Activated CD4-positive, alpha-beta T cell treated with anti-CD3 and anti-CD28 coated beads, Interleukin-2, amount 50 U/mL, for 16 hours (primary cell): ENCODE measurements at places on chromosomes 7 and 10.
A peak's percentile ranks its signal among the peaks of the same experiment; 100 is the strongest.

DNA sequence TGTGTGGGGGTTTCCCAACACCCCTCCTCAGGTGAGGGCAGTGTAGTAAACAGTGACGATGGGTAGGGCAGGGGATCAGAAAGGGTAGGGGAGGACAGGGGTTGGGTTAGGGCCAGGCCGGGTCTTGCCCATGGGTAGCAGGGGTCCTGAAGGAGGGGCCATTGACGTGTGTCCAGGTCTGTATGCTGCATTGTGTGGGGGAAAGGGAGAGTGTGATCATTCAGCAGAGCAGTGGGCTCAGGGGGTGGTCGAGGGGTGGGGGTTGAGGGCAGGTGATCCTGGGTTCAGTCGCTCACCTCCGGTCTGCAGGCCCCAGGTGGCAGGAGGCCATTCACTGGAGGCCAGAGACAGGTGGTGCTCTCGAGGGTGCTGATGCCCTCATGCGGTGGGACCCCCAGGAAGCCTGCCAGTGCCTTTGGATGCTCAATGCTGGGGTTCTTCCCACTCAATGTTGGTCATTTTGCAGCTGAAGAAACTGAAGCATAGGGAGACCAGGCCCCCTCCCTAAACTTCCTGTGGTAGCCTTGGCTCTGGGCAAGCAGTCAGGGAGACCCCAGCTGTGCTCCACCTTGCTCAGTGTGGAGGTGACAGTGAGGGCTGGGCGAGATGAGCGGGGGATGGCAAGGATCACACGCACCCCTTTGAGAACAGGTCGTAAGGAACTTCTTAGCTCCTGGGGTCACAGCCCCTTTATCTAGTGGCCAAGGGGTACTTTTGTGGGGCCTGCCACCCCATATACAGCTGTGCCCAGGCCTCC, 48.8 kb upstream of the CAMK2B start:
- DNase-seq = no peak

GRCh38 chr7:35593899-35594298, 101.0 kb downstream of the HERPUD2 start:
- peak; percentile 16 for DNase-seq

- DNase-seq = no peak
Measured at GRCh38 chr7:33534833-33535232, 370.5 kb upstream of the BMPER start.

- DNase-seq = no peak
Measured at GRCh38 chr7:151178831-151179230, 8.2 kb downstream of the ASB10 start.

- no peak for DNase-seq
Measured at GRCh38 chr7:181738-182137, 10.6 kb upstream of the FAM20C start.

DNA sequence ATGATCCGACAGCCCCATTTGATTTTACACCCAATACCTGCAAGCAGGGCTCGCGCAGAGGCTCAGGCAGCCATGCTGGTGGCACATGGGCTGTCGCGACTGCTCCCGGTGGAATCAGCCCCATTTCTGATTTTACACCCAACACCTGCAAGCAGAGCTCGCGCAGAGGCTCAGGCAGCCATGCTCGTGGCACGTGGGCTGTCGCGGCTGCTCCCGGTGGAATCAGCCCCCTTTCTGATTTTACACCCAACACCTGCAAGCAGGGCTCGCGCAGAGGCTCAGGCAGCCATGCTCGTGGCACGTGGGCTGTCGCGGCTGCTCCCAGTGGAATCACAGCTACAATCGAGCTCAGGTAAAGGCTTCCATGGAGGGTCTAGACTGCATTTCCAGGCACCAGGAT, 244.1 kb downstream of the PTPRN2 start:
- no peak for DNase-seq

GRCh38 chr10:101818872-101819633, 809 bp upstream of the OGA start:
- DNase-seq = no peak

- no peak for DNase-seq
Measured at GRCh38 chr7:37109016-37109683, 339.5 kb downstream of the ELMO1 start.

DNA sequence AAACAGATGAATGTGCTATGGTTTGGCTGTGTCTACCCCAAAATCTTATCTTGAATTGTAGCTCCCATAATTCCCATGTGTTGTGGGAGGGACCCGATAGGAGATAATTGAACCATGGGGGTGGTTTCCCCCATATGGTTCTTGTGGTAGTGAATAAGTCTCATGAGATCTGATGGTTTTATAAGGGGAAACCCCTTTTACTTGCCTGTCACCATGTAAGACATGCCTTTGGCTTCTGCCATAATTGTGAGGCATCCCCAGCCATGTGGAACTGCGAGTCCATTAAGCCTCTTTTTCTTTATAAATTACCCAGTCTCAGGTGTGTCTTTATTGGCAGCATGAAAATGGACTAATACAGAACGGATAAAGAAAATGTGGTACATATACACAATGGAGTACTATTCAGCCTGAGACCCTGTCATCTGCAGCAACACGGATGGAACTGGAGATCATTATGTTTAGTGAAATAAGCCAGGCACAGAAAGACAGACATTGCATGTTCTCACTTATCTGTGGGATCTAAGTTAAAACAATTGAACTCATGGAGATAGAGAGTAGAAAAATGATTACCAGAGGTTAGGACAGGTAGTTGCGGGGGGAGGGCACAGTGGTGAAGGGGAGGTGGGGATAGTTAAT, 587.6 kb upstream of the NRP1 start:
- no peak for DNase-seq

- no peak for DNase-seq
Measured at GRCh38 chr10:131978851-131979250, 2.9 kb downstream of the BNIP3 start.

DNA sequence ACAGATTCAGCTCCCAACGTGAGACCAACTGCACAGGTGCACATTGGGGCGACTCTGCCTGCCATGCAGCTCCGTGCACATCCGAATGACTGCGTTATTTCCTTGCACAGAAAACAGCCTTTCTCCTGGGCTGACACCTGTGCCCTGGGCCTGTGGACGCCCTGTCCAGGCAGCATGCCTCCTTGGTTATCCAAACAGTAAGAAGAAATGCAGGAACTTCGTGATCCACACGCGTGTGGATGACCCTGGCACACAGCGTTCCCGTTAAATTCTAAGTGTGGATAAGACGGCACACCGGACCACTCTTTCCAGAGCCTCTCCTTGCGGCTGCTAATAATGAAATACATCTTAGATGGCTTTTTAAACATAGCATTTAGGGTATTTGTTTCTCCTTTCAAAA, 39.6 kb downstream of the NKX6-2 start:
- no peak for DNase-seq

- DNase-seq = no peak
Measured at GRCh38 chr10:92894081-92894655, 45.8 kb downstream of the EXOC6 start.

GRCh38 chr10:132383751-132384196, 13.2 kb upstream of the PWWP2B start:
- no peak for DNase-seq

DNA sequence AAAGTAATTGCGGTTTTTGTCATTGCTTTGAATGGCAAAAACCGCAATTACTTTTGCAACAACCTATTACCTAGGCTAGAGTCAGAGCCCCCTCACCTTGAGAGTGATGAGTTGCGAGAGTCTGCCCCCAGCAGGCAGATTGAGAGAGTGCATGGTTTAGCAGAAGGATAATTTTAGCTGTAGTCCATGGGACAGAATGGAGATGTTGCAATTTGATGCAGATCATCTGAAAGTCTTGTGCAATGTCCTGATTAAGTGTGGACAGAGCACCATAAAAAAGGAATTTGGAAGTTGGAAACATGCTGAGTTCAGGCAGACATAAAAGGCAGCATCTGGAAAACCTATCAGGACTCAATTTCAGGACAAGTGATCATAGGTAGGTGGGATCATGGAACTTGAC, 48.7 kb downstream of the GPR141 start:
- peak; percentile 28 for DNase-seq

- no peak for DNase-seq
Measured at GRCh38 chr7:37027557-37028341, 303.5 kb upstream of the AOAH start.

DNA sequence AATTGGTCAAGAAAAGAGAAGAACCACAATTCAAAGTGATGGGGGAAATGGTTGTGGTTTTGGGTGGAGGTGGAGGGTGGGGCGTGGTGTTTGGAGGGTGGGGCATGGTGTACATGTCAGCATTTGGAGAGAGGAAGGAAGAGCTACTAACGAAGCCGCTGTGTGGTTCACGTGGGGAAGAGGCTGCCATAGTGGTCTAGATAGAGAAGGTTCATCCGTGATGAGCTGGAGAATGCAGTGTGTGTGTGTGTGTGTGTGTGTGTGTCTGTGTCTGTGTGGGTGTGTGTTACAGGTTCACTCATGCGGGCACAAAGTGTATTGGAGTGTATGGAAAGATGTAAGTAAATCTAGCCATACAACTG, 6.1 kb upstream of the VCL start:
- DNase-seq = peak; percentile 84

DNA sequence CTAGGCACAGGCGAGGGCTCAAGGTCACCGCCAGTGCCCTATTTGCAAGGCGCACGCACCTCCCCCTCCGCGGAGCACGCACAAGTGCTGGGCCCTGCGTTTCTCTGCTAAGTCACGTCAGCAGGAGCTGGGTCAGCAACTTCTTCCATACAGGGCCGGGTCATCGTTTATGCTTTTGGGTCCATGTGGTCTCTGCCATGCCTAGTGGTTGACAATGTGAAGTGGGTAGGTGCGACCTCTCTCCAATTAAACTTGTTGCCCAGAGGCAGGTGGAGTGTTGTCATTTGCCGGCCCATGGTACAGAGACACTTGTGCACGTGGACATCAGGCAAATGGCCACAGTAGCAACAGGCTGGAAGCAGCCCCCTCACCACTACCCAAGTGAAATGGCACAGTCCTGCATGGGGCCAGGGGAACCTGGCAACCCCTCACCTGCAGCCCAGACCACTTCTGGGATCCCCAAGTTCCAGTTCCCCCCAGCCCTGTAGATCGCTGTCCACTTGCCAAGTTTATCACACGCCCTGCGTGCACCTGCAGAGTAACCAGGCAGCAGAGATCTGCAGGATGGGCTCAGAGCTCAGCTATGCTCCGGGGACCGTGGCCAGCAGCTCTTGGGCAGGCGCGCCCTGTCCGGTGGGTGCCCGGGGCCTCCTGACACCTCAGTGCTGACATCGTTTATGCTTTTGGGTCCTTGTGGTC, 86.1 kb upstream of the PPP2R2D start:
- no peak for DNase-seq

DNA sequence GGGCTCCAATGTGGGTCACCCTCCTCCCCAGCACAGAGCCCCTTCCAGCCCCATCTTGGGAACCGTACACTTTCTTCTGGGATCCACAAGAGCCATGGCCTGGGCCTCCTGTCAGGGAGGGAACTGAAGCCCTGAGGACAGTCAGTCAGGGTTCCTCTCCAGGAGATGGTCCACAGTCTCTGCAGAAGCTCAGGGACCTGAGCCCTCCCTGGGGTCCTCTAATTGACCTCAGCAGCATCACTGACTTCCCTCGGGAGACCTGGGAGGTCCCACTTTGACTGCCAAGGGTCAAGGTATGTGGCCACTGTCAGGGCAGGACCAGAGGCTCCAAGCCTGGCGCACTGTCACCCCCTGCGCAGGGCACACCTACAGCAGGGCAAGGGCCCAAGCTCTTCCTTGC, 32.3 kb downstream of the NOD1 start:
- no peak for DNase-seq

GRCh38 chr10:15385552-15386455, 14.7 kb upstream of the FAM171A1 start:
- DNase-seq = no peak

DNA sequence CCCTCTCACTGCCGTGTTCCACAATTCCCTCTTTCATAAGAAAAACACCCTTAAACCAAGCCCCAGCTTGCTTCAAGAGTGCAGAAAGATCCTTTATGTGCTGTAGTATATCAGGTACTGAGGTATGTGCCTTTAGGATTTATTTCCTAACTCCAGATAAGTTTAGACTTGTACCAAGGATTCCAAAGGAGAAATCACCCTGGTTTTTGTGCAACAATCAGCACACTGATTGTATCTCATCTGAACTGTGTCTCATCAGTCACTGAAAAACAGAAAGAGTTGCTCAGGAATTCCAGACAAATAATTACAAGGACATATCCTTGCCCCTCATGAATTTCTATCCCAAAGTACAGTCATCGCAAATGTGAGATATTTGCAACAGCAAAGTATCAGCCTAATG, 77.2 kb upstream of the PTPRZ1 start:
- no peak for DNase-seq

DNA sequence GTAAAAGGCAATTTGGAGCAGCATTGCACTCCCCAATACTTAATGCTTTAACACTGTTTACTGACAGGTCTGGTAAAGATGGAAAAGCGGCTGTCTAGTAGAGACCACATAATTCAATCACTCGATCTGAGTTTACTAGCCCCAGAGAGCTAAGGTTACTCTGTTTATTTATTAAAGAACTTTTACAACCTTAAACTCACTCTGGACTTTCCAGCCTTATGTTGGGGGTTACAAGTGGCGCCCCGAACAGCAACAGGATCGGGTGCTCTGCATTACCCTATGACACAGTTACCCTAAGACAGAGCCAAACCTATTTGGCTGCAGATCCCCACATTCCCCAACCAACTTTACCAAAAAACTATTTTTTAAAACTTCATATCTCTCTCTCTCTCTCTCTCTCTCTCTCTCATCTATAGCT, 43.9 kb downstream of the MRPS24 start:
- DNase-seq = no peak

DNA sequence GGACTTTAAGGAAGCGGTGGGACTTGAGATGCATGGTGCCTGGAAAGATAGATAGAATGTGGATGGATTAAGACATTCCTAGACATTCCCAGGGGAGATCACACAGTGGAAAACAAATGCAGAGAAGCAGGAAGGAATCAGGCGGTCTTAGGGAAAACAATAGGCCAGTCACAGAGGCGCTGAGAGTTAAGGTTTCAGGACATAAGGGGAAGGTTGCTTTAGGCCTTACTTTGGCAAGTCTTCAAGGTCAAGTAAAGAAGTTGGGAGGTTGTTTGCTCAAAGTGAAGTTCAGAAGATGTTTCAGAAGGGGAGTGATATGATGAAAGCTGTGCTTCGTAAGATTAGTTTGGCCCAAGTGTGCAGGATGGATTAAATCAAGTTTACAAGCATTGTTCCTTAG, 109.4 kb downstream of the SUGCT start:
- DNase-seq = no peak

- DNase-seq = no peak
Measured at GRCh38 chr7:66896441-66896840, 24.6 kb upstream of the TMEM248 start.

GRCh38 chr10:22491480-22491879, 146.2 kb downstream of the SPAG6 start:
- DNase-seq = no peak

- DNase-seq = no peak
Measured at GRCh38 chr10:9792181-9792580, 1225.5 kb upstream of the CELF2 start.

DNA sequence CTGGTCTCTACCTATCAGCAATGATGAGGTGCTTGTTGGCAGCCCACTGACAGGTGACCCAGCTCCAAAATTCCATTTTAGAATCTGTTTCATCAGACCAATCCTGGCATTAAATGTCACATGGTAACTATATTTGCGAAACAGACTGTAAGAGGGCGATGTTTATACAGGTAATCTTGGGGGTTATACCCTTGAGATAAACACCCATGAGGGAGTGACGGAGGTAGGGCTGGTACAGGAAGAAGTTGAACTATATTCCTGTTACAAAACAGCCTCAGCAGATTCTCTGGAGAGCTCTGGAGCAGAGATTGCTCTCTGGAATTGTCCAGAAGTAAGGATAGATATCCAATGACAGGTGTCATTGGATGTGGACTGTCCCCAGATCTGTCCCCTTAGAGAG, 444.8 kb upstream of the DPP6 start:
- DNase-seq = no peak

- no peak for DNase-seq
Measured at GRCh38 chr10:132643709-132644526, 106.3 kb downstream of the INPP5A start.

- DNase-seq = no peak
Measured at GRCh38 chr7:128867241-128867640, 4.6 kb downstream of the ATP6V1F start.
